ENCODE measurements at places on chromosomes 1 and 21.

DNA sequence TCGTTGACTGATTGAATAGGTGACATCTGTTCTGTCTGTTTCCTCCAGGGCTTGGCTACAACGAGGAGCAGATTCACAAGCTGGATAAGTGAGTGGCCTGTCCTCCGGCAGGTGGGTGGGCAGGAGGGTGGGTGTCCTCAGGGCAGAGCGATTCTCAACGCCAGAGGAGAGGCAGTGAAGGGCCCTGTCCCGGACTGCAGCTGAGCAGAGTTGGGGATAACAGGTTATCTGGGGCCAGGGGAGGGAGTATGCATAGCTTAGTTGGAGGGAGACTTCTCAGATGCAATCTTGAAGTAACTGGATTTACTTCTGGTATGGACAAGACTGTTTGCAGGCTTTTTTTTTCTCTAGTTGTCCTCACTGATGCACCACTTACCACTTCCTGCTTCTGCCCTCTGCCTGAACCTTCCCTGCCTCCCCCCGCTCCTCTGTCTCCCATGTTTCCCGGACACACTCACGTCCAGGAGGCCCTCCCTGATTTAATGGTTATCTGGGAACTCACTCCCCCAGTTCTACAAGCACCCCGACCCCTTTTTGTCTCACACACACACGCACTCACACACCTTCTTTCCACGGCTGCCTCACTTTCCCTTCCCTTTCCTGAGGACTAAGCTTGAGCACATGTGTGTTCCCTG, 16.4 kb upstream of the RASSF5 start:
- no peak for DNase-seq

- peak; percentile 24 for DNase-seq
These were observed 48.8 kb downstream of the LRRC40 start for GRCh38 chr1:70156529-70157120.

GRCh38 chr1:58155418-58156123, 391.0 kb downstream of the OMA1 start:
- DNase-seq = no peak

DNA sequence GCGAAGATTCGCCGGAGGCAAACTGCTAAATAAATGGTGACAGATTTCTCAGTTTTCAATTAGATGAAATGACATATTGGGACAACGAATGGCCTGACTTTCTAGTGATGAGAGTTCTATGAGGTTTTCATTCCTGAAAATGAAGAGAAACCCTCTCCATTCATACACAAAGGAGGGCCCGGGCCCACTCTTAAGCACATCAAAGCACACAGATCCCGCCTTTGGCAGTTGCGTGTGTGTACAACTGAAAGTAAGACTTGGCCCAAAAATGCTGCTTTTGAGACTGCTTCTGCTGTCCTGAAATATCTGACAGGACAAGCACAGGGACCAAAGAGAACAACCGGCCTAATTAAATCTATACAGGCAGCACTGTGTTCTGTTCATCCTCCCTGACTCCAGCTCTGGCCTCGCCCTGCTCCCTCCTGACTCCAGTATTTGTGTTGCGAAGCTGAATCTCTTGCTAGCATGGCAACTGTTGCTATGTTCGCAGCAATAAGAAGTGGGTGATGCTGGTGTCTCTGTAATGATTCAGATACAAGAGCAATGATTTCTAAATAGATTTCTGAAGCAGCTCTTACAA, 7.4 kb downstream of the LRRC53 start:
- DNase-seq = no peak

DNA sequence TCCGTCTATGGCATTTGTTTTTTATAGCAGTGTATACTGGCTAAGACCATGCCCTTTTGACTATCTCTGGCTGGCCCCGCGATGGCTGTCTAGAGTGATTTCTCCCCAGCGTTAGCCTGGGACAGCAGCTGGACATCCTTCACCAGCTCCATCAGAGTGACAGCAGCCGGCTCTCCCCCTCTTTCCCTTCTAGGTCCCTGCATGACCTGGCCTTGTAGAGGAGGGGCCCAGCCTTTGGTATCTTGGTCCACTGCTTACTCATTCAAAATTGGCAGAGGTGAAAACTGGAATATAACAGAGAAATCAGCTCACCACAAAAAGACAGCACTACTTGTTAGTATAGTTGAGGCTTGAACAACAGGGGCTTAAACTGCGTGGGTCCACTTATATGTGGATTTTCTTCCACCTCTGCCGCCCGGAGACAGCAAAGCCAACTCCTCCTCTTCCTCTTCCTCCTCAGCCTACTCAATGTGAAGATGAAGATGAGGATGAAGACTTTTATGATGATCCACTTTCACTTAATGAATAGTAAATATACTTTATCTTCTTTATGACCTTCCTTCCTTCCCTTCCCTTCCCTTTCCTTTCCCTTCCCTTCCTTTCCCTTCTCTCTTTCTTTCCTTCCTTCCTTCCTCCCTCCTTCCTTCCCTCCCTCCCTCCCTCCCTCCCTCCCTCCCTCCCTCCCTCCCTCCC, 29.4 kb upstream of the B3GALNT2 start:
- DNase-seq = no peak

GRCh38 chr1:183126000-183126366, 60.1 kb upstream of the LAMC2 start:
- DNase-seq = no peak

GRCh38 chr1:17233675-17234320, 15.1 kb upstream of the PADI3 start:
- DNase-seq = peak; percentile 91

DNA sequence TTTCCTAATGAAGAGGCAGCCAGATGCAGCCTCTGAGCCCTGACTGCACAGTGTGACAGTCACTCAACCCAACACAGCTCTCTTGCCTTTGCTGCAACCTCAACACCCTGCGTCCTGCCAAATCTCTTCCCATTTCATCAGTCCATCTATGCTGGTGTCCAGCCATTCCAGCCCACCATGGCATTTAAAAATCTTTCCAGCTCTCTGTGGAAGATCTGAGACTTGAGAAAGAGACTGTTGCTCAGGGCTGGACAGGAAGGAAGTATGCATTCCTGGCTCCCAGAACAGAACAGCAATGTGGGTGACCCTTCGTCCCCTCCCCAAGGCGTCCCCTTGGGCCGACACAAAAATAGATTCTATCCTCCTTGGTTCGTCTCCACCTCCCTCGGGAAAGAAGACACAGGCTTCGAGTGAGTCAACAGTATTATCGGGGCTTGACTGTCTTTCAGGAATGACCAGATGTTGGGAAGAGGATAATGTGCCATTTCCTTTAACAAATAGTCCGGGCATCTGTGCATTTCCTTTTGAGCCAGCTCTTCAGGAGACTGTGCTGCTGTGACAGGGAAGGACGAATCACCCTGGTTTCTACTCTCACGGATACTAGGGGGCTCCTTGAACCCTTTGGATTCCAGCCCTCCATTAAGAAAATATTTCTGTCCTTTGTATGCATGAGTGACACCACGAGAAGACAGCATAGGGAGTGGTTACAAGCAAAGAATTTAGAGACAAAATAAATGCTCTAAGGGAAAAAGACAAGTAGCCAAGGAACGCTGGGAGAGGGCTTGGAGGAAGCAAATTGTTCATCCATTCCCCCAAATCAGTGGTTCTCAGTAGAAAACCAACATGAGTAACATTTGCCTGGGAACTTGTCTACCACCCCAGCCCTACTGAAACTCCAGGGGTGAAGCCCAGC, 111.4 kb upstream of the CDC42BPA start:
- no peak for DNase-seq

- DNase-seq = no peak
These were observed 28.8 kb upstream of the ZBTB18 start for GRCh38 chr1:244022311-244022710.

Measured in SW 1271 (cell line).